ENCODE measurements at places on chromosomes 16 and 17.

- DNase-seq: no peak
These were observed at the start of gene MMP25 for GRCh38 chr16:3045758-3046640. Gene MMP25, plus strand, starts transcription at chr16:3046561. Its CDS starts 357 bp downstream, at chr16:3046918.

DNA sequence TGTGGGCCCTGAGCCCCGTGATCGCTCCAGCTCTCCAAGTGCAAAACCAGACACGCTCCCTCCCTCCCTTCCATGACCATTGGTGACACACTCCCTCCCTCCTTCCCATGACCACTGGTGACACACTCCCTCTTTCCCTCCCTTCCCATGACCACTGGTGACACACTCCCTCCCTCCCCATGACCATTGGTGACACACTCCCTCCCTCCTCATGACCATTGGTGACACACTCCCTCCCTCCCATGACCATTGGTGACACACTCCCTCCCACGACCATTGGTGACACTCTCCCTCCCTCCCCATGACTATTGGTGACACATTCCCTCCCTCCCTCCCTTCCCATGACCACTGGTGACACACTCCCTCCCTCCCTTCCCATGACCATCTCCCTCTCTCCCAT is 56.3 kb downstream of the LMF1 start:
- no peak for DNase-seq

- no peak for DNase-seq
These were observed 15.8 kb upstream of the SLC46A1 start for GRCh38 chr17:28421787-28422305.

DNA sequence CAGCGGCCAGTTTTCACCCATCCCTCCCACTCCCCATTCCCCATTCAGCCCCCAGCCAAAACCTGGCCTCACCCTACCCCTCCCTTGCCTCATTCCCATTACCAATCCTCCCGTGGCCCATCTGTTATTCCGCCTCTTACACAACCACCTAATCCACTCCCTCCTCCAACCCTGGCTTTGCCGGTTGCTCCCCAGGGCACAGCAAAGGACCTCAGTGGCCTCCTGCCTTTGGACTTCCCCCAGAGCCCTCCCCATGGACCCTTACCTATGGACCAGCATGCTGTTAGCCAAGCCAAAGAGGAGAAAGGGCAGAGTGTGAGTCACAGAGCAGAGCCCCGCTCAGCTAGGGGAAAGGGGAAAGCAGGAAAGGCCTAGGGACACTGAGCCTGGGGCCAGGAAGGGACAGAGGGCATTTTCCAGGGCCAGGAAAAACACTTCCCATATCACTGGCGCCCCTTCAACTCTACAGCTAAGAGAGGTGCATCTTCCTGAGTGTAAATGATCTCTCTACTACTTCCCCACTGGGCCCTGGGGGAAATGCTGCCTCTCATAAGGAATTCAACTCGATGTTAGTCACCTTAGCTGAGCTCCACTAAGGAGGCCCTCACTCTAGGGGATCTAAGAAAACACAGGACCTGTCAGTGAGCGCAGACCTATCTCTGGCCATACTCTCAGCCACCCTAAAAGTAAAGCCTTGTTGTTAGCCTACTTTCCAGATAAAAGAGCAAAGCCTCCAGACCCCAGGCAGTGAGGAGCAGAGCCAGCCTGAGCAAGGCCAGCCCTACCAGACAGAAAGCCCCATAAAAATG is 10.6 kb downstream of the PEMT start:
- DNase-seq: no peak

DNA sequence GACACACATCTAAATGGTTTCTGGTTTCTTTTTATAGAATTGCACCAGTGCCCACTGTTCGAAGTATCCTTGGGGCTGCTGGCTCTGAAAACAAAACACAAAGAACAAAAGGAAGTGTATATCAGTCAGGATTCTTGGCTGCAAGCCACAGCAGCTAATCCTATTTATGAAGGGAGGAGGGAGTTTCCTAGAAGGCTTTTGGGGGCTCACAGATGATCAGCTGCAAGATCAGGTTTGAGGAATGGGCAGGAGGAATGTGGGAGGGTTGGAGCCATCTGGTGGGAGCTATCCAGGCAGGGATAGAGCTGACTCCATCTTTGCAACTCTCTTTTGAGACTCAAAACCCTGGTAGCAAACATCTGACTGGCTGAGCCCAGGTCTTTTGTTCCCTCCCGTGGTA is 118.3 kb upstream of the EEF2KMT start:
- DNase-seq: no peak

GRCh38 chr17:57604771-57605674 is 140.1 kb downstream of the CCDC182 start:
- no peak for DNase-seq

Data from stimulated activated CD4-positive, alpha-beta T cell treated with anti-CD3 and anti-CD28 coated beads, Interleukin-4, amount 100 ng/mL, for 1 hour (primary cell).